Tibial nerve (tissue), 4 donors: ENCODE measurements at places on chromosomes 1 and 21. TPM values are rescaled to one million over a fixed set of nuclear protein-coding genes. Genes with fewer than 3 reads are reported as not detected.

GPR25 gene
- total RNA-seq = not detected

AUNIP gene
- total RNA-seq = not detected

BGLAP gene
- 5.2 TPM for total RNA-seq

- H3K4me1 ChIP-seq = peaks cover 29% of the 10 kb centered on the region
- no peak overlapping the region for H3K27ac ChIP-seq
- no peak for DNase-seq
These were observed 11.4 kb downstream of the SLC1A7 start for GRCh38 chr1:53130878-53131589.

- H3K36me3 ChIP-seq = no peaks in the 10 kb centered on the region
- H3K27ac ChIP-seq = no peak overlapping the region
- H3K4me3 ChIP-seq = no peak overlapping the region
- H3K27me3 ChIP-seq = no peaks in the 10 kb centered on the region
- no peak for DNase-seq
These were observed 600.8 kb upstream of the CXADR start for GRCh38 chr21:16912075-16912474.

DNA sequence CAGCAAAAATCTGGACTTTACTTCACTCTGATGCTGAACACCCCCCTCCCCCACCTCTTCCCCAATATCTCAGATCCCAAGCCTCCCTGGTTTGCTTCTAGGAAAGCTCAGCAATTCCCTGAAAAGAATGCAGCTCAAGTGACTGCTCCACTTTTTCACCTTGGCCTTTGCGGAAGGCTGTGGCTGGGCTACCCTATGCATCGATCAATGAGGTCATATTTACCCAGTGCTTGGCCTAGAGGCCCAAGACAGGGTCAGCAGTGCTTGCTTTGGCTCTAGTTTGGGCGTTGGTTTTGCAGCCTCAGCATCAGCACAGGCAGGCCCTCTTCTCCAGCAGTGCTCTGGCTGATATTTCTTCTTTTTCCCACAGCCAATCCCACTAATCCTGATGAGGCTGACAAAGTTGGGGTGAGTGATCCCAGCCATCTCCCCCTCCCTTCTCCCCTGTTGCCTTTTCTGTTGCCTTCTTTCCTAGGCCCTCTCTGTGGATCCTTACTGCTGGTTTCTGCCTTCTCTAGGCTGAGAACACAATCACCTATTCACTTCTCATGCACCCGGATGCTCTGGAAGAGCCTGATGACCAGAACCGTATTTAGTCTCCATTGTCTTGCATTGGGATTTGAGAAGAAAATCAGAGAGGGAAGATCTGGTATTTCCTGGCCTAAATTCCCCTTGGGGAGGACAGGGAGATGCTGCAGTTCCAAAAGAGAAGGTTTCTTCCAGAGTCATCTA is 14.2 kb downstream of the FCGR2B start:
- H3K4me3 ChIP-seq = no peak overlapping the region
- H3K36me3 ChIP-seq = no peaks in the 10 kb centered on the region
- H3K4me1 ChIP-seq = no peaks in the 10 kb centered on the region

DNA sequence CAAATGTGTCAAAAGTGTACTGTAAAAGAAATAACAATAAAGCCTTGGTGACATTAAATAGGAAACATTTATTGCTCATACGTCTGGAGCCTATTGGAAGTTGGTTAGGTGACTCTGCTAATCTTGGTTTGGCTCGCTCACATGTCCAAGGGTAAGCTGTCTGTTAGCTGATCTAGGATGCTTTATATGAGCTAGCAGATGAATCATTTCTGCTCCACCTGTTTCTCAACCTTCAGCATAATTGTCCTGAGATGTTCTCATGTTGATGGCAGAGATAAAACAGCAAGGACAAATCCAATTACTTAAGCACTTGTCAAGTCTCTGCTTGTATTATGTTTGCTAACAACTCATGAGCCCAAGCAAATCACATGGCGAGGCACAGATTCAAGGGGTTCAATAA is 56.0 kb upstream of the CD53 start:
- no peak for DNase-seq
- H3K27ac ChIP-seq = no peak overlapping the region
- H3K27me3 ChIP-seq = no peaks in the 10 kb centered on the region
- H3K36me3 ChIP-seq = no peaks in the 10 kb centered on the region

DNA sequence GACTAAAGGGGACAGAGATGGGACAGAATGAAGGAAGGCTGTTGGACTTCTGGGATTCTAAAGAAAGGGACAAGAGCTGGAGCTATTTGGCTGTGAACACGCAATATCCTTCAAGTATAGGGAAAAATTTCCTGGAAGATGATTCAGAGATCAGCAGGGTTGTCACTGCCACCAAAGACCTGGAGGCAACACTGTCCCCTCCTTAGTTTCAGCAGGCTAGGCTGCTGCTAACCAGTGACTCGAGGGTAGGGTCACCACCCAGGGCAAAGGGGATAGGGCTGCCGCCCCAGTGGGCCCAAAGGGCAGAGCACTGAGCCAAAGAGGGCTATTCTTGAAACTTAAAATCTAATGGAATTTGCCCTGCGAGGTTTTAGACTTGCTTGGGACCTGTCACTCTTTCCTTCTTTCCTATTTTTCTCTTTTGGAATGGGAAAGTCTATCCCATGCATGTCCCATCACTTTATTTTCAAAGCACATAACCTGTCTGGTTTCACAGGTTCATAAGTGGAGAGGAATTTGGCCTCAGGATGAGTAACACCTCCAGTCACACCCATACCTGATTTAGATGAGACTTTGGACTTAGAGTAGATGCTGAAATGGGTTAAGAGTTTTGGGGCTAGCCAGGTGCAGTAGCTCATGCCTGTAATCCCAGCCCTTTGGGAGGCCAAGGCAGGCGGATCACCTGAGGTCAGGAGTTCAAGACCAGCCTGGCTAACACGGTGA is 11.9 kb downstream of the IFNLR1 start:
- H3K27me3 ChIP-seq = peaks cover under 1% of the 10 kb centered on the region
- H3K27ac ChIP-seq = no peak overlapping the region
- H3K4me3 ChIP-seq = no peak overlapping the region
- DNase-seq = no peak

GRCh38 chr1:219993554-219994433 is 52.5 kb downstream of the EPRS1 start:
- H3K36me3 ChIP-seq = peaks cover 4% of the 10 kb centered on the region
- no peak overlapping the region for H3K4me3 ChIP-seq
- no peak overlapping the region for H3K27ac ChIP-seq
- H3K4me1 ChIP-seq = no peaks in the 10 kb centered on the region
- no peak for DNase-seq
